ENCODE measurements at places on chromosomes 12 and 14.

GRCh38 chr12:58034712-58035111 is 93.3 kb downstream of the ATP23 start:
- DNase-seq = no peak

DNA sequence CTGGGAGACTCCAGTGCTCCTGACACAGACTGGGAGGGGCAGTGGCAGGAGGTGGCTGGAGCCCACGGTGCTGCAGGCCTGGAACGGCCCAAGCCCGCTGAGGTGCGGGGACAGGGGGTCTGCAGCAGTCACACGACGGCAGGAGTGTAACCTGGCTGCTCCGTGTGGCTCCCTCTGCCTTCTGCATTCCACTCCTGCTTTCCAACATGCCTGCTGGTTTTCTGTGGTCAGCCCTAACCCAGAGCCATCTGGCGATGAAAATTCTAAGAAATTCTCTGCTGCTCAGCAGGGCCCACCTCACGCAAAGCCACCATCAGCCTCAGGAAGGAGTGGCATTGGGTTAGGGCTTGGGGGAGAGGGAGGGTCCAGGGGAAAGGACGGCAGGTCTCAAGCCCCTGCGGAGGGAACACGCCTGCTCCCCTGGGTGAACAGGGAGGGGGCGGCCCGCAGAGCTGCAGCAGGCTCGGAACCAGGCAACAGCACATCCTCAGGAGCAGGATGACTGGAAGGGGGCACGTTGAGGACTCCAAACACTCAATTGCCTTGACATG is 5.0 kb upstream of the FBRSL1 start:
- no peak for DNase-seq

- no peak for DNase-seq
Observed at GRCh38 chr12:2246358-2246757, 193.6 kb downstream of the CACNA1C start.

DNA sequence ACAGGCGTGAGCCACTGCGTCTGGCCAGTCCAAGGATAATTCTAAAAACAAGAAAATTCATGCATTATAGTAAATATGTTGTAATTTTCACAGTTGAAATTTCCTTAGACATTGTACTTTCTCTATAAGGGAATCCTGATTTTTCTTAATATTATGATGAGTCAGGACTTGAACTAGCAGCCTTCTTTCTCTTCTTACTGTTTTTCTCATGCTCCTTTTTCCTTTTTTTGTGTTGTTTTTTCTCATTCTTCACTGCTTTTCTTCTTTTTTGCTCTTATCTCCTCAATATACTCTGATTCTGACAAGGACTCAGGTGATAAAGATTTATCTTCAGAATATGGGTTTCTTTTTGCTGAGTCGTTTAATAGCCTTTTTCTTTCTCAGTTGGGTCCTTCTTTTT is 117.7 kb downstream of the LMNTD1 start:
- DNase-seq = no peak

- no peak for DNase-seq
Observed at GRCh38 chr12:49253033-49253623, 11.8 kb upstream of the TUBA1C start.

GRCh38 chr12:42859612-42860011 is 270.1 kb upstream of the PRICKLE1 start:
- no peak for DNase-seq

- no peak for DNase-seq
Observed at GRCh38 chr12:47570151-47570550, 135.7 kb downstream of the RPAP3 start.

DNA sequence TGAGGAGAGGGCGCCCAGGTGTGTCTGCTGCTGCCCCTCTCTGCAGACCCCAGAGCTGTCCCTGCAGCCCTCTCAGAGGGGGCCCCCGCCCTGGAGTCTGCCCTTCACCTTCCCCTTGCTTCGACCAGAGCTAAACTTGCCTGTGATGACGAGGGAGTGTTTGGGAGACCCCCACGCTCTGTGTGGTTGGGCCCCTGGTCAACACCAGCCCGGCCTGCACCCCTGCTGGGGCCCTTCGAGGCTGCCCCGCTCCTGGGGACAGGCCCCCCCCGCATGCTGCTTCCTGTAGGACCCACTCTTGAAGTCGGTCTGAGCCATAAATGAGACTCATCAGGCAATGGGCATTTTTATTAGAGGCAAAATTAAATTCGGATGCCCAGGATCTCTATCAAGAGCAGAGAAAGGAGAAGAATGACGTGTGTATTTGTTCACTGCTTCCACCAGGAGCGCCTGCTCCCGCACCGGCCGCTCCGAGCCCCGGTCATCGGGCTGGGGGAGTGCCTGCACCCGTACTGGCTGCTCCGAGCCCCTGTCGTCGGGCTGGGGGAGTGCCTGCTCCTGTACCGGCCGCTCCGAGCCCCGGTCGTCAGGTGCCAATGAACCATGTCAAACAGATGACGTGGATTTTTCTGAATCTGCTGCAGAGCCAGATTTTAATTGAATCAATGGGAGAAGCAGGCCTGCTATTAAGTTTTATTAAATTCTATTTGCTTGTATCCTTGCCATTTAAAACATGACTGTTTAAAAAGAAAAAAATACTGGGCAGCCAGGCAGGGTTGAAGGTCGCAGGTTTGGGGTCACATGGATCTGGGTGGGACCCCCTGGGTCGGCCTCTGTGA is 47.7 kb downstream of the NOC4L start:
- no peak for DNase-seq

DNA sequence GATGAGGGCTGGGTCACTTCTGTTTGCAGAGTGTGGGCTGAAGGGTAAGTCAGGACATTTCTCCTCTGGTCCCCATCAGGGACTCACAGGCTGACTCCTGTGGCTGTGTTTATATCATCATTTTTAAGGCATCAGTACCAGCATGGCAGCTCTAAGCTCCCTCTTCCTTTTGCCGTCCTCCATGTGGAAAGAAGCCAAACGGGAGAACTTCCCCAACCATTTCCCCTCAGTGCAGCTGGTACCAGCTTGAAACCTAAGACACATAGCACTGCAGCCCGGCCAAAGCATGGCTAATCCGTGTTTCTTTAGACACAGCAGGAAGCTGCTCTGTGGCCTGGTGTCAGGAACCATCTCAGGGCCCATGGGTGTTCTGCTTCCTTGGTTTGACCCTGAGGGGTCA is 31.9 kb upstream of the ATP2A2 start:
- DNase-seq = no peak

GRCh38 chr14:49019467-49020115 is 566.6 kb downstream of the RPS29 start:
- no peak for DNase-seq

DNA sequence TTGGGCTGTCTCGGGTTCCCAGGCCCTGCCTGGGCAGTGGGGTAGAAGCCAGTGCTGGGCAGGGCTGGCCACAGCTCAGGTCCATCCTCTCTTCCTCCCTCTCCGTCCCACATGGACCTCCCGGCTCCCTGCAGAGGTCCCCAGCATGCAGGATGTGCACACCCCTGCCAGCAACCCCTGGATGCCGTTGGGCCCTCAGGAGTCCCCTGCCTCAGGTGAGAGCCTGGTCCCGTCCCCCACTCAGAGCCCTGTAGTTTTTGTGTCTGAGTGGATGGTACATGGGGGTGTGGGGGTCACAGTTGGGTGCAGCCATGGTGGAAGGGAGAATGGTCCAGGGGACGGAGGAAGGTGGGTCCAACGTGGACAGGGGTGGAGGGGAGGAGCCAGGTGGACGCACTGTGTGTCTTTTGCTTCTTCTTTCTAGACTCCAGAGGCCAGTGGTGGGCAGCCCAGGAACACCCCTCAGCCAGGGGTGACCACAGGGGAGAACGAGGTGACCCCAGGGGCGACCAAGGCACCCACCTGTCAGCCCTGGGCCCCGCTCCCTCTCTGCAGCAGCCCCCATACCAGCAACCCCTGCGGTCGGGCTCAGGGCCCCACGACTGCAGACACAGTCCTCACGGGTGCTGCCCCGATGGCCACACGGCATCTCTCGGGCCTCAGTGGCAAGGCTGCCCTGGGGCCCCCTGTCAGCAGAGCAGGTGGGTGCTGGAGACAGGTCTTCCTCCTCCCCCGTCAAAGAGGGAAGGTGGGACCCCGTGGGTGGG is 21.7 kb downstream of the PAPLN start:
- DNase-seq = no peak

GRCh38 chr12:39573971-39574370 is 45.6 kb downstream of the ABCD2 start:
- DNase-seq = no peak

DNA sequence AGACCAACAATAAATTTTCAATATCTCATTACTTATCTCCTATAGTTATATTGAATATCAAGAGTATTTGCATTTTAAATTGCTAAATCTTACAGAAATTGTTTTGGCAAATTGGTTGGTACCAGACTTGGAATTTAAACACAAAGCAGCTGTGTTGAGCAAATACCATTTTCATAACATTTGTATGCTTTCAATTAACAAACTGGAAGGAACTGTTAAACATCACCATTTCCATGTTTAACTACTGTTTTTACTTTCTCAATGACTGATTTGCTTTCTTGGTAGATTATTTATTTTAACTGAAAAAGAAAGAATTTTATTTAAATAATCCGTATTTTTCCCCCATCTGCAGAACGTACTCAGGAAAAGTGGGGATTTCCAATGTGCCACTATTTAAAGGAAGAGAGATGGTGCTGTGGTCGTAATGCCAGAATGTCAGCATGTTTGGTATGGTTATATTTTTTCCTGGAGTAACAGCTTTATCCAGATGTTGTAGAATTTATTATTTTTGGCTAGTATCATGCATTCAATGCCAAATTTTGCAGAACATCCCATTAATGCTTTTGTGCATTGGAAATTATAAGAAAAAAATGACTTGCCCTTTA is 72.3 kb downstream of the METTL25 start:
- DNase-seq = no peak

GRCh38 chr12:107803092-107803491 is 28.6 kb downstream of the ASCL4 start:
- DNase-seq = no peak

GRCh38 chr12:133202493-133203343 is 21.4 kb downstream of the ZNF268 start:
- DNase-seq = no peak
